CD4-positive, alpha-beta T cell treated with Interleukin-2 at 100 ng/mL for 4 hours (primary cell): ENCODE measurements at places on chromosomes 2 and 18.

DNA sequence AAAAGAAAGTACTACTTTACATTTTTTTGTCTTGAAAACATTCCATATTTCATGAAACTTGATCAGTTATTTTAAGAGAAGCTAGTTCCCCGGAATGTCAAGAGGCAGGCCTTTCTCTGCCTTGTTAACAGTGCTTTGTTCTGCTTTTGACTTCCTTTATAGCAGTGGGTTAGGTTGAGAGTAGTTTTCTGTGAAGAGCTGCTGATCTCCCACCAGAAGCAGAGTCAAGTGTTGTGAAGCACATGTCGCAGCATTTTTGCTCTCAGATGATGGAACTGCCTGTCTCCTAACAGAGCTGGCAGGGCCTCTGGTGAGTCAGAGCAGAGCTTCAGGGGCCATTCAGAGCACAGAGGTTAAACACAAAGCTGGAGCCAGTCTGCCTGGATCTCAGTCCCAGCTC lies 871.8 kb downstream of the SLC4A3 start:
- DNase-seq, result no peak

DNA sequence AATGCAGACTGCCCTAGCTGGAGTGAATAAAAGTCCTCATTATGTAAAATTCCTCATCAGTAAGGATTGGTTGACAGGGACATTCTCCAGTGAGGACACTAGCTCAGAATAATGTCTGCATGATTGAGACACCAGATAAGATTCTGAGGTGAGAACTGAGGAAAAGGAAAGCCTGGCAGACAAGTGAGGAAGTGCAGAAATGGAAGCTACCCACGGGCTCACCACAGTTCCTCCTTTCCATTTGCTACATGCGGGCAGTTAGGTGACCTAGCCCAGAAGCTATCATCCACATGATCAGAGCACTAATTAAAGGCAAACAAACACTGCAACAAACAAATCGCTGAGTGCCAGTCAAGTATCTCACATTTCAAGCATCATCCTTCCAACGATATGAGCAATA lies 27.7 kb downstream of the NETO1 start:
- DNase-seq, result no peak

DNA sequence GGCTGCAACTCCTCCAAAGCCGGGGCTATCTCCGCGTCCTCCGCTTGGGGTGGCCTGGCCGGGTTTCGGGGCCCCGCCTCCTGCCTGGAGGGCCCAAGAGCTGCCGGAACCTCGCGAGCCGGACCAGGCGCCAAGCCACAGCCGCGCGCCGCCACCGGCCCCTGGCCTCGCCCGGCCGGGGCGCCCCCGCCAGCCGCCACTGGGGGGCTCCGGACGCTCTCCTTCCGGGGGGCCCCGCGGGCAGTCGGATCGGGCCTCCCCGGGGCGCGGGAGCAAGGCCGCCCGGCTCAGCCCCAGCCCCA lies 17.4 kb upstream of the HAAO start:
- peak; percentile 64 for DNase-seq

DNA sequence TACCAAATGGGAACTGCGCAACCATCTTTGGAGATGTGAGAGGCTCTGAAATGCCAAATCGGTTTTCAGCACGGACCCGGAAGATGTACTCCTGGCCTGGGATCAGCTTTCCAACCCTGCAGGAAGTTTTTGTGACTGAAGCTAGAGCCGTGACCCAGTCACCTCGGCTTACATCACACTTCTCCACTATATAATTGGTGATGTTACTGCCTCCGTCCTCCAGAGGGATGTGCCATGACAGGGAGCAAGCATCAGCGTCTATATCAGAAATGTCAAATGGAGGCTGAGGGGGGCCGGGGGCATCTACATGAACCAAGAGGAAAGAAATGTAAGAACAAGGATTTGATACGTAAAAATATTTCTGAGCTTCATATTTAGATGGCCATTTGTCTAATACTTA lies 104.4 kb downstream of the PLEKHA3 start:
- no peak for DNase-seq

DNA sequence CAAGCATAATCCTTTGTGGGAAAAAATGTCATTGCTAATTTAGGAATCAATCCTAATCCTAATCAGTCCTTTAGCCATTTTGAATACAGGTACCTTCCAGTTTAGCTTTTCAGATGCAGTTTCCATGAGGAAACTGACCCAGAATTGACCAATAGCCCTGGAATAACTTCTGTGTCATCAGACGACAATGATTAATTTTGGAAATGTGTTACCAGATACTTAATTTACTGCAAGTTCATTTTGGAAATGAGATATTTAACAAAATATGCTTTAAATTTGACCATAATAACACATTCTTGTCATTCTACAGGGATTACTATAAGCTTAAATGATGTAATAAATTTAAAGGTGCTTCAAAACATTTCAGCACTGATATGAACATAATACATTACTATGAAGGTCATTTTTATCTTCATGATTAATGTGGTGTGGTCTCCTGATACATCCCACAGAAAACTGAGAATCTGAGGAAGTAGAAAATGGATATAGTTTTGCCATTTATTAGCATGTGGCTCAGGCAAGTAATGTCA lies 129.8 kb upstream of the SH3BP4 start:
- no peak for DNase-seq

GRCh38 chr2:235806986-235807750 lies 313.3 kb downstream of the AGAP1 start:
- DNase-seq, result no peak

DNA sequence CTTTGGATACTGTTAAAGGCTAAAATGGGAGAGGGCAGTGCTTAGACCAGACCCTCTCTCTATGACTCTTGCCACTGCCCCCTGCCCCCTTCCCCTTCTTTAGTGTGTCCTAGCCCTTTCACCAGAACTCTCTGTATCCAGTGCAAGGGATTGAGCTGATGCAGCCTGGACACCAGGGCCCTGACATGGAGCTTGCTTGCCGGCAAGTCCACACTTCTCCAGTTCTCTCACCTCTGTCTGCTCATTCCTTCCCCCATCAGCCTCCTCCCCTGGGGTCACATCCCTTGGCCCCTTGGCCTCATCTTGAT lies 1.5 kb upstream of the WNT6 start:
- DNase-seq, result no peak

GRCh38 chr2:125696560-125696959 lies 959.4 kb upstream of the GYPC start:
- no peak for DNase-seq

DNA sequence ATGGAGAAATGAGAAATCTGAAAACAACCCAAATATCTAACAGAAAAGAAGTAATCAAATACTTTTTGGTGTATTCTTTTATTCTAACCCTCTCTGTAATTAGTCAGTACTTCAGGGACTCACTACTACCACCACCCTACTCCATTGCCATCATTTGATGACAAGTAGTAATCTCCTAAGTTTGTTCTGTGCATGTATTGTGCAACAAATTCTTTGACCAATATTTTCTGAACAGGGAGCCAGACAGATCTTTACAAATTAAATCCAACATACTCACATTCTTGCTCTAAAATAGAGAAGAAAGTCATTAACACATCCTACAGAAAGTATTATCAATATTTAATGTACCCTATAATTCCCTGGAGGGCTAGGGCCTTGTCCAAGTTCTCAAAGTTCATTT lies 1416.4 kb downstream of the DSC3 start:
- DNase-seq, result no peak

GRCh38 chr2:156436497-156437085 lies 412 bp downstream of the GPD2 start:
- DNase-seq, result peak; percentile 20

GRCh38 chr2:109136542-109136941 lies 7.5 kb downstream of the SH3RF3 start:
- no peak for DNase-seq

GRCh38 chr2:12441750-12442475 lies 274.8 kb upstream of the TRIB2 start:
- peak; percentile 19 for DNase-seq

GRCh38 chr2:26970928-26971627 lies 641 bp downstream of the MAPRE3 start:
- no peak for DNase-seq

DNA sequence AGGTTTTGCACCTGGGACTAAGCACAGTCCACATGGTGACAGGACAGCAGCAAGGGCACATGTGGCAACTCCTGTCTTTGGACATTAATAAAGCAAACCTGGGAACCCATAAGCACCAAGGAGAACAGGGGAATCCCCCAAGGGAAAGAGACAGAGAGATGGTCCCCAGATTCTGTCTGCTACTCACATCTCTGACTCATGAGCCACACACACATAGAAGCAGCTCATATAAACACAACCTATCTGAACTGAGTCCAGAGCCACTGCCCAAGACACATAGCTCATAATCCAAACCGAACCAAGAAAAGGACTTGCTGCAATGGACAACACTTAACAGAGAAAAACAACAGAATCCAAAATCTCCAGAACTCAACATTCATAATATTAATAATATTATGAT lies 82.5 kb downstream of the OSBPL1A start:
- DNase-seq, result no peak

DNA sequence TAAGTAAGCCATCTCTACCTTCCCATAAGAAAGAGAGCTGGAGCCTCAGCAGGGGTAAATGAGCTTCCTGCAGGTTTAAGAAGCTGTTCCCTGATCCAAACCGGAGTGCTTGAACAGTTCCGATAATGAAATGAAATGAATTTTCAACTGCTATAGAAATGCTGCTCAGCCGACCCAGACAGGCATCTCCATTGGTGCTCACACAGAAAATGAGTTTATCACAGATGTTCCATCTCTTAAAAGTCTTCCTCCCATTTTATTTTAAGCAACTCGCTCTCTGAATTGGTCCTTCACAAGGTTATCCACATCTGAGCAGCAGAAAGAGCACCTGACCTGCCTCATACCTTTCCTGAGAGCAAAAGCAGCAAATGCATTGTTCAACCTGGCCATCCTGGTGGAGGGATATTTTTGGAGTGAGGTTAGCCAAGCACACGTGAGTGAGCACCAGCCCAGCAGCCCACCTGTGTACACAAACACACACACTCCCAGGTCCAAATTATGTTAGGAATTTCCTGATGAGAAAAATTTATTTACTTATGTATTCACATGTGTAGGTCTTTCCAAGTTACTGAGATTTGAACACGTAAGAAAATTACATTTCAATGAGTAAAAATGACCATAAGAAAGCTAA lies 42.2 kb upstream of the CCDC68 start:
- DNase-seq, result no peak

DNA sequence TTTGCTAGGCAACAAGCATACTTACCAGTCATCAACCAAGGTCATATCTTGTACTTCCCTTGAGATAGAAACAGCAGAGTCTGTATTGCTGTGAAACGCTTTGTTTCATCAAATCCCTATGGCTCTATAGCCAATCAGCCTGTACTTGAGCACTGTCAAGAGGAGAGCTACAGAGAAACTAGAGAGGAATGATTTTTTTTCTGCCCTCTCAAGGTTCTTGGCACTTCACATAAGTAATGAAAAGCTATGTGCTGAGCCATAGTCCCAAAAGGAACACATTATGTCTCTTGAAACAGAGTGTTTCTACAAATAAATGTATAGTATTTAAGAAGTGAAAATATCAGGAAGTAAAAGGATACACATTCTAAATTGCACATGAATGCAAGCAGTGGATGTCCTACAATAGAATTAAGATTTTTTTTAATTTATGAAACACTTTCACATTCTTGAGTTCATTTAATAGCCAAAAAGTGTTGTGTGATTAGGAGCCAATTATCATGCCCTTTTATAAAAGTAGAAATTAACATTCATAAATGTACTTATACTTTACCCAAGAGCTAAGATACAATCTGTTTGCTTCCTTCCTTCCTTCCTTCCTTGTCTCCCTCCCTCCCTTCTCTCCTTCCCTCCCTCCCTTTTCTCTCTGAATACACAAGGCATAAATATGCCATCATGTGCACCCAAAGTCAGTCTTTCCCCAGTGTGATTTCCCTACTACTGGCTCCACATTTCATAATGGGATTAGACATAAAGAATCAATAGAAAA lies 131.8 kb downstream of the CSRNP3 start:
- no peak for DNase-seq

GRCh38 chr2:205683502-205684367 lies 1.4 kb downstream of the NRP2 start:
- no peak for DNase-seq

- DNase-seq, result no peak
Measured at GRCh38 chr2:55408098-55408882, 11.4 kb downstream of the CCDC88A start.

DNA sequence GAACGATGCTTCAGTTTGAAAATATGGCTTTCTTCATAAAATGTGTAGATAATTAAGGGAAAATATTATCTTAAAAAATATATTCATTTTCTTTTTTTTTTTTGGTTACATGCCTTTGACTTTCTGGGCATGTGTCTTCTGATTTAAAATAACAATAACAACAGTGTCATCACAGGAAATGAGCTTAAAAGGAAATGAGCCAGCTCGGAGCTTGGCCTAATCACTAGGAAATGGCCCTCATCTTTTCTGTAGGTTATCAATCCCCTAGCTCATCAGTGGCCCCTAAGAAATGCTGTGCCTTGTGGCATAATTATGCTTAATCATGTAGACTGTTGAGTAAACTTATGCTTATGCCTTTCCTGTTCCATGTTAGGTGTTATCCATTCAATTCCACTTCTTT lies 141.8 kb upstream of the FHL2 start:
- DNase-seq, result no peak

GRCh38 chr2:157900203-157900602 lies 24.1 kb upstream of the ACVR1 start:
- DNase-seq, result peak; percentile 40

- DNase-seq, result no peak
Measured at GRCh38 chr2:121036226-121036692, 248.7 kb downstream of the TFCP2L1 start.

GRCh38 chr2:15938803-15939555 lies 1.4 kb upstream of the MYCN start:
- DNase-seq, result no peak

DNA sequence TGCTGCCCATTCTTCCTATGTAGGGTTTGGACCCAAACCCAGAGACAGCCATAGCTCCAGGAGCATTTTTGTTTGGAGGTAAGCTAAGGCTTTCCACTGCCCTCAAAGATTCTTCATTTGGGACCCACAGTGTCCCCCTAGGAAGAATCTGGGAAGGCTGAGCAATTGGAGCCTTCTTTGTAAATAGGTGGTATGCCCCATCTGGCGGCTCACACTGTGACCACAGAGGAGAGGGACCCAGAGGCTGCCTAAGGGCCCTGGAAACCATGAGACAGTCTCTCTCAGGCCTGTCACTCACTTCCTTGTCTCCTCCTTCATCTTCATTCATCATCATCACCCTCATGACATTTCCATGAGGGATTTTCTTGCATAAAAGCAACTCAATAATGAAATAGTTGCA lies 215.4 kb upstream of the OSR1 start:
- no peak for DNase-seq

- DNase-seq, result no peak
Measured at GRCh38 chr2:234275515-234275914, 221.4 kb downstream of the ARL4C start.

DNA sequence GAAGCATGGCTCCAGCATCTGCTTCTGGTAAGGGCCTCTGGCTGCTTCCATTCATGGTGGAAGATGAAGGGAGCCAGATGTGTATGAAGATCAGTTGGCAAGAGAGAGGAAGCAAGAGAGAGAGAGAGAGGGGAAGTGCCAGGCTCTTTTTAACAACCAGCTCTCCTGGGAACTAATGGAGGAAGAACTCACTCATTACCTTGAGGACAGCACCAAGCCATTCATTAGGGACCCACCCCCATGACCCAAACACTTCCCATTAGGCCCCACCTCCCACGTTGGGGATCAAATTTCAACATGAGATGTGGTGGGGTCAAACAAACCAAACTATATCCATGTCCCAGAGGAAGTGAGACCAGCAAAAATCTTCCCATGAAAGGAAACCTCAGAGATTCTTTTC lies 124.8 kb upstream of the SIX2 start:
- no peak for DNase-seq

- no peak for DNase-seq
Measured at GRCh38 chr18:22557168-22557941, 139.6 kb upstream of the CTAGE1 start.
